K562 (cell line): ENCODE measurements at places on chromosomes 1 and 21. TPM values are rescaled to one million over a fixed set of nuclear protein-coding genes. Genes with fewer than 3 reads are reported as not detected.

GRCh38 chr1:166040202-166040997 is 126.4 kb downstream of the FAM78B start:
- no peaks in the 10 kb centered on the region for H3K4me1 ChIP-seq
- no peak overlapping the region for H3K4me3 ChIP-seq
- 0 out of 3 replicates have a peak, but pooled peaks cover 2% of the 10 kb centered on the region for H3K27me3 ChIP-seq
- no peak overlapping the region for H3K27ac ChIP-seq
- no peak for DNase-seq

- H3K4me3 ChIP-seq: no peak overlapping the region
- H3K4me1 ChIP-seq: no peaks in the 10 kb centered on the region
- no peak for DNase-seq
- no peak overlapping the region for H3K27ac ChIP-seq
Observed at GRCh38 chr1:33190701-33191100, 8.9 kb upstream of the TRIM62 start.

DNA sequence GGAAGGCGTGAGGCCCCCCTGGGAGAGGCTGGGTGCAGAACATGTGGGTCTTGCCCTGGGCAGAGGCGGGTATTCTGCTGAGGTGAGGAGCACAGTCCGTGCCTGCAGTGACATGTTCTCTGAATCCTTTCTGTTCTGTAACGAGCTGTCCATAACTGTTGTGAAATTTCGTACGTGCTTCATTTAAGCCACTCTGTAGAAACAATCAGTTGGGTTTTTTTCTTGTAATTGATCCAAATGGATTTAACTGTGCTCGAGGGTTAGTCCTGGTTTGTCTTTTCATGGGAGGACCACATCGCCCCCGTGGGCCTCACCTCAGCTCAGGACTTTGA is 45.4 kb upstream of the DIP2A start:
- H3K27ac ChIP-seq: no peak overlapping the region
- DNase-seq: no peak
- H3K27me3 ChIP-seq: no peaks in the 10 kb centered on the region
- no peak overlapping the region for H3K4me3 ChIP-seq

DNA sequence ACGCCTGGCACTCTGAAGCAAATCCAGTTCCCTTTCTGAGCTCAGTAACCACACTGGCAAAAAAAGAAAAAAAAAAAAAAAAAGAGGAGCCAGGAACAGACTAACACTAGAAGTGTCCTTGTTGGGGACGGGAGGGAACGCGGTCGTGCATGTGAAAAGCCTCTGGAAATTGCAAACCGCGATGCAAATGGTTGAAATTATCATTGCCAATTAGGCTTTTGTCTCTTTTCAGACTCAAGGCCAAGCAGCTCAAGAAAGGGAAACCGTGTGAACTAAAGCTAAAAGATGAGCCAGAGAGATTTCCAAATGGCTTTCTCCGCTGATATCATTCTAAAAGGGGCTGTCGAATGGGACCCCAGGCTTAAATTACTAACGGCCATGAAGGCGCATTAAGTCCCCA is 13.5 kb downstream of the TRABD2B start:
- no peaks in the 10 kb centered on the region for H3K4me1 ChIP-seq
- no peak overlapping the region for H3K4me3 ChIP-seq
- DNase-seq: no peak
- no peaks in the 10 kb centered on the region for H3K36me3 ChIP-seq

- no peak within 1 kb of the TSS for H3K4me3 ChIP-seq
- no peaks in the 10 kb centered on the region for H3K36me3 ChIP-seq
- no peaks in the 10 kb centered on the region for H3K4me1 ChIP-seq
- H3K27me3 ChIP-seq: no peaks in the 10 kb centered on the region
Observed at GRCh38 chr1:158931055-158931737, at the start of gene PYHIN1. Gene PYHIN1, plus strand, starts transcription at chr1:158931552. Its CDS starts 5,359 bp downstream, at chr1:158936911.

SLC25A34 gene
- 0.13 and 0.16 TPM in 2 replicates for total RNA-seq

EXO5 gene
- 2.1 and 2.6 TPM in 2 replicates for total RNA-seq

KLF17 gene
- not detected in 2 replicates for total RNA-seq
